ENCODE measurements at places on chromosomes 2 and 18. TPM values are rescaled to one million over a fixed set of nuclear protein-coding genes. Genes with fewer than 3 reads are reported as not detected.
A peak's percentile ranks its signal among the peaks of the same experiment; 100 is the strongest.

The TCF23 gene
- not detected for total RNA-seq

- peak; percentile 65 for DNase-seq
Measured at GRCh38 chr2:174117951-174118930, 130.1 kb downstream of the OLA1 start.

The TOGARAM2 gene
- 1.0 TPM for total RNA-seq

The COL5A2 gene
- total RNA-seq = 285 TPM

GRCh38 chr2:216478151-216478550, 20.5 kb upstream of the RPL37A start:
- peak; percentile 30 for DNase-seq

GRCh38 chr2:240255811-240256703, 115.6 kb upstream of the OTOS start:
- DNase-seq = no peak

The ANKRD62 gene
- not detected for total RNA-seq

The PLCD4 gene
- 11.8 TPM for total RNA-seq

DNA sequence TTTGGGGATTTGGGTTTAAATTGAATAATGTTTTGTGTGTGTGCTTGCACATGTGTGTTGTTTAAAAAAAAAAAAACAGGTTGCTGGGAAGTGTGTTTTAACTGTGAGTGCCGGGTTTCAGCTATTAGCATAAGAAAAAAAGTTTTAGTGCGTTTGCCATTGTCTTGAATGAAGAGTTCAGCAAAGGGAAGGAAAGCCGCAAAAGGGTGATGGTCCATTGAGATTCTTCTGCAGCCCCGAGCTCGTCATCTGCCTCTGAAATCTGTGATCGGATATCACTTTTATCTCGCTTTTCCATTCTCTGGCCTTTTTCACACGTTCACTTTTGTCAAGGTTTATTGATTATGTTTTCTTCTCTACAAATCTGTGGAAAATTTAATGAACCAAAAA, 4.7 kb downstream of the GLI2 start:
- DNase-seq = no peak

The CFLAR gene
- 45.4 TPM for total RNA-seq

DNA sequence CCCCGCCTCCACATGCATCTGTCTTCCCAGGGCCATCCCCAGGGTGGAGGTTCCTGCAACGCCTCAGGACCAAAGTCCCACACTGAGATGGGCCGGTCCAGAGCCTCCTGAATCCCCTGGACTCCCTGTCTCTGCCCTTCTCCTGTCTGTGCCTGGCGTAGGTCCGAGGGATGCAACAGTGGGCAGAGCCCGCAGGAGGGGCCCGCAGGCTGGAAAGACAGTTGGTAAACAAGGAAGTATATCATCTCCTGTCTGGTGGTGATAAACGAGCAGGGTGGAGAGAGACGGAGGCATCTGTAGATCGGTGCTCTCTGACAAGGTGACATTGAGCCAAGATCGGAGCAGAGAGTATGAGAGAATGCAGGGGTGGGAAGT, 72.6 kb upstream of the RAB6C start:
- no peak for DNase-seq

The ABCG8 gene
- total RNA-seq = not detected

- DNase-seq = no peak
Measured at GRCh38 chr18:49177071-49177470, 226.3 kb upstream of the SMAD7 start.

The SANBR gene
- 9.4 TPM for total RNA-seq

The CDK15 gene
- total RNA-seq = 6.7 TPM

The CYBRD1 gene
- total RNA-seq = 163 TPM

GRCh38 chr2:89848763-89849368, 1157.4 kb downstream of the RPIA start:
- no peak for DNase-seq

The AQP12B gene
- not detected for total RNA-seq

The MC2R gene
- not detected for total RNA-seq

DNA sequence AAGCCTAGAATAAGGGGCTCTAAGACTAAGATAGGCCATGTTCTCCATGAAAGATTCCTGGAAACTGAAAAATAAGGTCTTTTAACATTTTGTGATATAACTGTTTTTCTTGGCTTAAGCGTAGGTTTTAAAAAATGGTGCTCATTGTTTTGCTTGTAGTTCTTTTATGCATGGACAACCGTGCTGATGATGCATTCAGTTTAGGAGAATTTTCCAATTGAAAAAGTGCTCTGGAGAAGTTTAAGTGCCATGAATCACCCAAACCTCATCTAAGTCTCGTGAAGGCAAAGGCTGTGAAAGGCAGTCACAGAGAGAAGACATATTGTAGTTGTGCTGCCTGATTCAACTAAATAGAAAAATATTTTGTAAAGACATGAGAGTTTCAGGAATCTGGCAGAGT, 111.8 kb upstream of the GAREM1 start:
- no peak for DNase-seq

GRCh38 chr2:71669628-71670429, 216.5 kb downstream of the DYSF start:
- DNase-seq = no peak

DNA sequence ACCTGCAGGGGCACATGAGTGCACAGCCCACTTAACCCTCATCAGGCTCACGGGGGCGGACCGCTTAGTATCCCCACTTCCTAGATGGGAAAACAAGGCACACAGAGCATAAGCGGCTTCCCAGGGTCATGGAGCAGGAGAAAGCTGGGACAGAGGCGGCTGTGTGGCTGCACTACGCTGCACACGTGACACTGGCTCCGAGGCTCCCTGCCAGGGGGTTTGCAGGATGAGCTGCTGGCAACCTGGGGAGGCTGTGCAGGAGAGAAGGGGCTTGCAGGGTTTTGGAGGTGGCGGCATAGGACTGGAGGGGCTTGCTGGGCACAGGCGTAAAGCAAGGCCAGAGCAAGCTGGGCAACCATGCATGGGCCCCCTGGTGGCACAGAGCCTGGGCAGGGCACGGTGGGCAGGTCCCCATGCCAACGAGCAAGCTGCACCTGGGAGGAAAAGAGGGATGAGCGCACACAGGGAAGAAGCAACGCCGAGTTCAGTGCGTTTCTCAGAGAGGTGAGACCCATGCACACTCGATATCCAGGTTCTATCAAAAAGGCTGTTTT, 268.6 kb downstream of the HDAC4 start:
- DNase-seq = no peak

GRCh38 chr2:77566582-77566981, 44.4 kb upstream of the LRRTM4 start:
- no peak for DNase-seq

The IL37 gene
- not detected for total RNA-seq

GRCh38 chr2:15259356-15259756, 301.8 kb downstream of the NBAS start:
- no peak for DNase-seq

DNA sequence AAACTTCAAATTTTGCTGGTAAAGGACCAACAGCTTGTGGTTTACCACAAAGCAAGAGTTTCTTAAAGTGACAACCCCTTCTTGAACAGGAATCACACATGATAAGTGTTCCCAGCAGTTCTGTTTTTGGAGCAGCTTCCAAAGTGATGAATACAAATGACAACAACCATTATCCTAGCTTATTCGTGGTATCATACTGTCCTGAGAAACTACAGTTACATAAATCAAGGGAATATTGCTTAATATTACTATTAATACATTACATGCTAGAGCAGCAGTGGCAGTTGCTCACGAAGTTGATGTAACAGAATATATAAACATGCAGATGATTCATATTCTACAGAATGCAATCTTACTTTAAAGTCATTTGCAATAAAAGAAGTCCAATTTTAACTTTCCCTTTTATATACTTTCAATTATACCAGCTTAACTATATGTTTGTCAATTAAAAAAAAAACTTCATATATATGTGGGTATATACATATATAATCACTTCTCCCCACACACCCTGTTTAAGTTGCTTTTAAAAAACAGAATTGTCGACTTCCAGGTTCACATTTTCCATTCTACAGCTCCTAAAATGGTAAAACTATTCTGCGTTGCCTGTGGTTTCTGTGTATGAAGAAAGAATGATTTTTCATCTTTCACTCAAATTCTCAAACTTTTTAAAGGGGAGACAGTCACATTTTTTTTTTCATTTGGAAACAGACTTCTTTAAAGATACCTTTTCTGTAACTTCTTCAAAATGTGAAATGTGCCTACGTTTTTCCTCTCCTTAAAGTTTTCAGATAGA, 713.6 kb downstream of the TDRD15 start:
- DNase-seq = peak; percentile 30

The TUBA3D gene
- not detected for total RNA-seq

DNA sequence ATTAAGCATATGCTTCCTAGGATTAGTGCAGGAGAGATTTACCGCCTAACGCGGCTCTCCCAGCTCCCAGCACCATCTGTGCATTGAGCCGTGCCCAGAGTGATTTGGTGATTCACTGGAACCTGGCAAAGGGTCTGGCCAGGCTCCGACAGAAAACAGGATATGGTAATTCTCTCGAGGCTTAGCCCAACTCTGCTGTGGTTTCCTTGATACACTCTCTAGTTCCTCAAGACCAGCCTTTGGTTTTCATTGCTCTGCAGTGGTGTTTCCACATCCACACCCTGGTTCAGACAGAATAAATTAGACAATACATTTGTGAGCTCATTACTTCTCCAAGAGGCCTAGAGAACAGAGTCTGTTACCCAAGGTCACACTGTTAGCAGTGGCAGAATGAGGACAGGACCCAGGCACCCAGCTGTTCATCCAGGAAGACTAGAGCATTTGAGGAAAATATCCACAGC, 23.0 kb upstream of the SMAD2 start:
- DNase-seq = peak; percentile 68

GRCh38 chr2:35820391-35820790, 535.2 kb upstream of the CRIM1 start:
- DNase-seq = no peak

The TMEM87B gene
- 32.3 TPM for total RNA-seq

DNA sequence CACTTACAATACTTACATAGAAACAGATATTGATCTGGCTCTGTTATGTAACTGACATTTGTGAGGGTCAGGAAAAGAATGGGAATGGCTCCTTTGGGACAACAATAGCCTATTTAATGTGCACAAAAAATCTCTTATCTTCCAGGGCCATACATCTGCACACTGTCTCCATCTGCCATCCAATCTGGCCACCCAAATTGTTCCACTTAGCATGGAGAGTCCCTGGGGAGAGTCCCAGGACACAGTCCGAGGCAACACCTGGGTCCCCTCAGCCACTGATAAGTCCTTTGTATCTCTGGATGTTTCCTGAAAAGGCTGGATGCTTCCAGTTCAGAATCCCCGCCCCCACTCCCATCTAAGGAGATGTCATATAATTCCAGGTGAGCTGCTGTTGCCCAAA, 274.2 kb upstream of the NCKAP5 start:
- no peak for DNase-seq

The FAM237A gene
- total RNA-seq = not detected

GRCh38 chr2:159118859-159119500, 150.5 kb downstream of the TANC1 start:
- DNase-seq = peak; percentile 65

GRCh38 chr2:15667809-15668556, 76.3 kb downstream of the DDX1 start:
- DNase-seq = peak; percentile 7

GRCh38 chr2:79729532-79729931, 216.7 kb downstream of the CTNNA2 start:
- no peak for DNase-seq

- DNase-seq = peak; percentile 40
Measured at GRCh38 chr2:156892467-156893281, 364.8 kb upstream of the GALNT5 start.

The RAPH1 gene
- total RNA-seq = 41.3 TPM

DNA sequence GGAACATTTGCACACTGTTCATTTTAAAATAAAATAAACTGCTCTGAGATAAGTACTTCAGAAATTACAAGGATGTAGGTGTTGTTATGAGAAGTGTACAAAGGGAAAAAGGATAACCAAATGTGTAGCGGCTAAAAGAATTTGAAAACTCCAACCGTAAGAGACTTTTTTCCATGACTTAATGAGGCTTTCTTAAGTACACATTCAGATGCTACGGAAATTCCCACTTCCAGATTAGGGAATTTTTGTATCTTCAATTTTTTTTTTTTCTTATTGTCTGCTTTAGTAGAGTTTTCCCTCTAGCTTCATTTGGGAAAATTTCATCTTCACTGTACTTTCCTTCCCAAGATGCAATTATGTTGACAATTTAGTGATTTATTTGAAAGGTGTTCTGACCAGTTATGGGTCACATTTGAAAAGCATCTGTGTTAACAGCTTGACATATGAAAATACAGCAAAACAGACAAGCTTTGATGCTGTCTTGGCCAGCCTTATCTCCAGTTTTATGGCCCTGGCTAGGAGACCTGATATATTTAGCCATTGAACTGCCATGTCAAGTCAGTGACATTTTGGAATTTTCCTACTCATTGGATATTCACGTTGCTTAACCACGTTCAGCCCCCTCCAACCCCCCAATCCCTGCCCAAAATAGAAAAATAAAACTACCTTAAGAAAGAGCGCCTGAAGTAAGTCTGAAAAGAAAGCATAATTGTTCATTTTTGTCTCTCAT, 105.6 kb downstream of the FEZ2 start:
- DNase-seq = no peak

DNA sequence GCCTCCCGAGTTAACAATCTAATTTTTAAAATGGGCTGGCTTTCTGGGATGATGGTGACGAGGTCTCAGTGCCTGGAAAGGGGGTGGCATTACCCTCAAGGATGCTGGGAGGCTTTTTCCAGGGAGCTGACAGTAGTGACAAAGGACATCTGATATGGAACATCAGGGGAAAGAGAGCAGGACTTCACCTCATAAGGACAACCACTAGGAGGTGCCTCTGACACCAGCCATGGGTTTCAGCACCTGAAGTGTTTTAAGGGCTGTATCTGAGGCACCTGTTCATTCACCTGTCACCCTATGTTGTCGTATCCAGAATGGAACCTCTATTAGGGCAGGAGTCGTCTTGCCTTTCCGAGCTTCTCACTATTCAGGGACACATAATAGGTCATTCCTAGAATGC, 10.8 kb downstream of the IL36B start:
- no peak for DNase-seq

DNA sequence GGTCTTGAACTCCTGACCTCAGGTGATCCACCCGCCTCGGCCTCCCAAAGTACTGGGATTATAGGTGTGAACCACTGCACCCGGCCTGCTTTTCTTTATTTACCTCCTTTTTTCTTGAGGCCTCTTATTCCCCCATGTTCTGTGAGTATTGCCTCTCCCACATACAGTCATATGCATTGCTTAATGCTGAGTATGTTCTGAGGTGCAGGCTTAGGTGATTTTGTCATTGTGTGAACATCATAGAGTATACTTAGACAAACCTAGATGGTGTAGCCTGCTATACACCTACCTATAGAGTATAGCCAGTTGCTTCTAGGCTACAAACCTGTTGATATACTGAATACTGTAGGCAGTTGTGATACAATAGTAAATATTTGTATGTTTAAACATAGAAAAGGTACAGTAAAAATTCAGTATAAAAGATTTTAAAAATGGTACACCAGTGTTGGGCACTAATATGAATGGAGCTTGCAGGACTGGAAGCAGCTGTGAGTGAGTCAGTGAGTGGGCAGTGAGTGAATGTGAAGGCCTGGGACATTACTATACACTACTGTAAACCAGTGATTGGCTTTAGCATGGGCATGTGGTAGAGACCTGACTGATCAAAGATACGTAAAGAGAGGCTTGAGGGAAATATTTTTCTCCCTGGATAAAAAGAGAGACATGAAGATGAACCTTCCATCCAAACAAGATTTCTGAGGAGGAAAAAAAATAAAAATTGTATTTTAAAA, 17.6 kb downstream of the SLC39A10 start:
- peak; percentile 36 for DNase-seq

The DUSP2 gene
- 1.9 TPM for total RNA-seq
